ENCODE measurements at places on chromosomes 16 and 17.

- no peak for DNase-seq
These were observed 338.3 kb downstream of the CA10 start for GRCh38 chr17:51820252-51820651.

DNA sequence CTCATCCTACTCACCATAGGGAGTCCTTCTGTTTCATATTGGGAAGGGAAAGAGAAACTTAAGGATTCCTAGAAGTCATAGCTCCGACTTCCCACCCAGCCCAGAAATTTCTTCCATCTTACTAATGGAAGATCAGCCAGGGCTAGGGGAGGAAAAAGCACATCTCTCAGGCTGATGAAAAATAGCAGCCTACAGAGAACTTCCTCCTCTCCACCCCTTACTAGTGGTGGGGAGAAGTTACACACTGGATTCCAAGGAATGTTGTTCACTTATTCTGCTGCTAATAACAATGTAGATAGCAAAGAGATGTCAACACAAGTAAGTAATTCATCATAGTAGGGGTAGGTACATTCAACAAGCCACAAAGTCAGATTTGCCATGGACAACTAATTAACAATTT, 94.4 kb downstream of the SPACA3 start:
- DNase-seq = no peak

DNA sequence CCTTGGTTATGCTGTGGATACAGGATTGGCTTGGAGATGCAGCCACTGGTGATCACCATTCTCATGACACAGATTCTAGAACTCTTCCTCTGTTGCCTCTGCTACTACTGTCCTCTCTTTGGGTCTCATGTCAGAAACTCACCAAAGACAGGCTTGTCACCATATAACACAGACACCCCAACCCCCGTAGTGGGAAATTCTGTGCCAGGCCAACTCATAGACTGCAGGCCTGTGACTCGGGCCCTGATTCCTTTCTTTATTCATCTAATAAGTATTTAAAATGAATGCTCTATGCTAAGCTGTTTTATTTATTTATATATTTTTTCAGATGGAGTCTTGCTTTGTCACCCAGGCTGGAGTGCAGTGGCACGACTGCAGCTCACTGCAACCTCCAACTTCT, 9.5 kb downstream of the CYB5D2 start:
- DNase-seq = no peak

DNA sequence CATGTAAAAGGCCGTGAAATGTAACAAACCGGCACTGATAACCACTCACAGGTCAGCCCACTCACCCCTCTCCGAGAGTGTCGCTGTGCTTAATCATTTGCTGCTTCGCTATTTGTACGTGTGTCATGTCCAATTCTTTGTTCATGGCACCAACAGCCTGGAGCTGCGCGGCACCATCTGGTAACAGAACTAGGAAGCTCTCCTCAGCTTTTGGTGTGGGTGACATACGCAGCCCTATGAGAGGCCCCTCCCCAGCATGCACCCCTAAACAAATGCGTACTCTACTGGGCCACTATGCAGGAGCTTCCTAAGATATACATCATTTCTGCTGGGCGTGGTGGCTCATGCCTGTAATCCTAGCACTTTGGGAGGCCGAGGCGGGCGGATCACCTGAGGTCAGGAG, 2.3 kb upstream of the PECAM1 start:
- DNase-seq = no peak

DNA sequence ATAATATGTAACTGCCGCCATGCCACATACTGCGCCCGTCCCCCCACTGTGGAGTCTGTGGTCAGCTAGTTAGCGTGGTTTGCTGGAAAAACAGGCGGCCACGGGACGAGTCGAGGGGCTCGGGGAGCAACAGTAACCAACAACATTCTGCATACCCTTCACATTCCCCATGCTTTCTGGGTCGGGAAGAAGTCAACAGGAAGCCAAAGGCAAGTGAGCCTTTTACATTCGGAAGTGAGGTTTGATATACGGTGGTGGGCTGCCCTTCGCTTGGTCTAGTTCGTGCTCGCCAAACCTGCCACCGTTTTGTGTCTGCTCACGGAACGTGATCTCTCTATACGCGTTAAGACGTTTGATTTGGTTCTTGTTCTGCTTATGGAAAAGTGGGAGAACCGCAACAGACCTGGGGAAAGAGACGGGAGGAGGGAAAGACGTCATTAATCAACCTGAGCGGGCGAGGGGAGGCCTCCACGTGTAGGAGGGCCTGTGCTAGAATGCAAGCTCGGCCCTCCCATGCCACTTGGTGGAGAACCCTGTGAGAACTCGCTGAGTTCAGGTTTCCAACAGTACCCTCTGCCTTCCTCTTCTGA, 28.9 kb upstream of the CFAP20 start:
- no peak for DNase-seq

DNA sequence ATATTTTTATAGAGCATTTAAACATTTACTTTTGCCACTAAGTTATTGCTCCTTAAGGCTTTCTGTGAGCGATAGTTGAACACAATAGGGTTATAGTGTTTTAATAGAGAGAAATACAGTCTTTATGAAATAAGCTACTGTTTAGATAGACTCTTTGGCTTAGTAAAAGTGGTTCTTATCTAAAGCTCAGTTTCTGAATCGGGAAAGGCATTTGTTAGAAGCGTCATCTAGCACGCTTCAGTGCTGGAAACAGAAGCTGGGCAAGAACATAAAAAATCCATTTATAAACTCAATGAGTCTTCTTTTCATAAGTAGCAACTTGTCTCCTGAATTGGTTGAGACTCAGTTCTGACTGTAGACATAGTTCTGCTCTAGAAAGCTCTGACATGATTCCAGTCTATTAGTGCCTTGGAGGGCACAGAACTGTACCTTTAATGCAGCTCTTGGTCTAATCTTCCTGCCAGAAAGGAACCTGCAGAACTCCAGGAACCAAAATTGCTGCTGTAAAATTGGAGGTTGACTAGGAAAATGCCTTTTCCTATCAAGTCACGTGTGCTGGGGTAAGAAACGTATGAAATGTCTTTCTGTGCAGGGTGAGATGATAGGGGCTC, 55.4 kb upstream of the DNAJA2 start:
- DNase-seq = no peak
